Stimulated activated CD4-positive, alpha-beta T cell treated with anti-CD3 and anti-CD28 coated beads, Interleukin-4, amount 100 ng/mL, for 4 hours (primary cell): ENCODE measurements at places on chromosomes 6 and 20.

- DNase-seq: no peak
Measured at GRCh38 chr6:144220031-144220790, 64.9 kb upstream of the UTRN start.

DNA sequence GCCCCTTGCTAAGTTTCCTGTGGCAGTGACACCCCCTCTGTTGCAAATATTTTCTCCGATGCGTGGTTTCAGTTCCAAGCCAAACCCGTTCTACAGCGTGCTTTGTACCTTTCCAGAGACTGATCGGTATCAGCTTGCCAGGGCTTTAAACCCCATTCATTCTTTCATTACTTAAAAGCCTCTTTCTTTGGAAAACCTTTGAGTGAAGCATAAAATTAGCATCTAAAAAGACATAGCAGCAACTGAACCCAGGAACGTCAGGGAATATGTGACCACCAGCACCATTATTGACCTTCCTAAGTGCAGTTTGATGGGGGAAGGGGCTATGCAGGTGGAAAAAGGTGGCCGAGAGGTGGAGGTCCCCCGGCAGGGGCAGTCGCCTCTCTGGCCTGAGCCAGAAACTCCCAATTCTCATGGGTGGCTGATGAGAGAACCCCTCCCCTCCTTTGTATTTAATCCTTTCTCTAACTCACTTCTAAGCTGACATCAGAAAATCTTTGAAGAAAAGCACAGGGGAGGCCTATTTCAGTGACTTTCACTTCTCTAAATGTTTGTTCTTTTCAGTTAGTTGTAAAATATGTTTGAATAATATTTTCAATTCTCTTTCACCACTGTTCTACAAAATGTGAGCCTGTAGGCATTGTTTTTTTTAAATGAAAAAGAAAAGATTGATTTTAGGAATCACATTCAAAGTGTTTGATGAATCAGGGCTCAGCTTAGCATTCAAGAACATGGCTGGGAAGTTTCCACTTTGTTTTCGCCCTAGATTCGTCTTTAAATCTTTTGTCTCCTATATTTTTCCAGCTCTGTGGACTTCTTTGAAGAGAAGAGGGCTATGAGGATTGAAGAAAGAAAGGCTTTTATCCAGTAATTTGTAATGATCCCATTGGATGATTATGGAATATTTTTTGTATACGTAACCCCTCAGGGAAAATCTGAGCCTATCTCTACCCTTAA is 89.2 kb downstream of the RSPH3 start:
- no peak for DNase-seq

DNA sequence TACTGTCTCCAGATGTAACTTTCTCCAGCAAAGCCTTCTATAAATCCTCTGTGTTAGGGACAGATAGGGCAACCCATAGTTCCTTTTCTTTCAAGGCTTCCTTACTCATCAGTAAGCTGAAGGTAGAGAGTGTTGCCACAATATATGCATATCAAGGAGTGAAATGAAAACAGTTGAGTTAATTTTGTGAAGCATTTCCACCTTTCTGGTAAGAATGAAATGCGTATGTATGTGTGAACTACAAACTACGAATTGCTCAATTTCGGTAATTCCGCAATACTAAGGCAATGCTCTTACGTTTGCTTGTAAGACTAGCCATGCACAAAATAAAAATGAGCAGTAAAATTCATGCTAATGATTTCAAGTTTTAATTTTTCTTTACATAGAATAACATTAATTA is 61.2 kb upstream of the HBS1L start:
- DNase-seq: no peak

DNA sequence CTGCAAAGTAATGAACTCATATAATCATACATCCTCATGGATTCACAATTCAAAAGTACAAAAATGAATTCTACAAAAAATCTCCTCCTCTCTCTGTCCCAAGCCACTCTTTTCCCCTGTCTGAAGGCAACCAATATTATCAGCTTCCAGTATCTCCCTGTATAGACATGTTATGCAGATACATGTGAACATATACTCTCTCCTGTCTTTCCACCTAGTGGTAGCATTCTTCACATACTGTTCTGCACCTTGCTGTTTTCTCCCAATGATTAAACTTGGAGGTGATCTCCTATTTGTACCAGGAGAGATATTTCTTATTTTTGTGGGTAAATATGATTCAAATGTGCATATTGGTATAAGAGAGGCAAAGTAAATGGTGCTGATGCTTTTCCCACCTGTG is 416.4 kb downstream of the EPM2A start:
- no peak for DNase-seq

GRCh38 chr6:97262676-97263075 is 20.3 kb downstream of the MMS22L start:
- no peak for DNase-seq

- DNase-seq: no peak
Measured at GRCh38 chr20:42483730-42484303, 705.9 kb downstream of the PTPRT start.

- no peak for DNase-seq
Measured at GRCh38 chr6:103672169-103672568, 1187.5 kb downstream of the HACE1 start.

- no peak for DNase-seq
Measured at GRCh38 chr6:121691126-121691551, 255.7 kb downstream of the GJA1 start.

DNA sequence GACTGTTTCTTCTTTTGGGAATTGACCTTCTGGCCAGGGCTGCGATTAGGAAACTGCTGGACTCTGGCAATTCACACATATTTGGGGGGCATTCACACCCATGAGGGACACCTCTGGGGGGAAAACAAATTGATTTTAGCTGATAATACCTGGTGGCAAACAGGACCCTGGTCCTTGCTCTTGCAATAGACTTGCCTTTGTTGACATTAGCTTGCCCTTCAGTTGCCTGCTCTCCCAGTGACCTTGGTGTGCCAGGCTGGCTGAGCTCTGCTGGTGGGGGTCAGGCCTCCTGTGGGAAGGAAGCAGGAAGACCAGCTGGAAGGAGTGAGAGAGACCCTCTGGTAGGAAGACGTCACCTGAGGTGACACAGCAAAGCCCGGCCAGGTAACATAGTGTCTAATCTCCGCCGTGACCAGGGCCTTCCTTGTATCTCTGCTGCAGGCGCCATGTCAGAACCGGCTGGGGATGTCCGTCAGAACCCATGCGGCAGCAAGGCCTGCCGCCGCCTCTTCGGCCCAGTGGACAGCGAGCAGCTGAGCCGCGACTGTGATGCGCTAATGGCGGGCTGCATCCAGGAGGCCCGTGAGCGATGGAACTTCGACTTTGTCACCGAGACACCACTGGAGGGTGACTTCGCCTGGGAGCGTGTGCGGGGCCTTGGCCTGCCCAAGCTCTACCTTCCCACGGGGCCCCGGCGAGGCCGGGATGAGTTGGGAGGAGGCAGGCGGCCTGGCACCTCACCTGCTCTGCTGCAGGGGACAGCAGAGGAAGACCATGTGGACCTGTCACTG is 5.3 kb downstream of the CDKN1A start:
- DNase-seq: no peak

DNA sequence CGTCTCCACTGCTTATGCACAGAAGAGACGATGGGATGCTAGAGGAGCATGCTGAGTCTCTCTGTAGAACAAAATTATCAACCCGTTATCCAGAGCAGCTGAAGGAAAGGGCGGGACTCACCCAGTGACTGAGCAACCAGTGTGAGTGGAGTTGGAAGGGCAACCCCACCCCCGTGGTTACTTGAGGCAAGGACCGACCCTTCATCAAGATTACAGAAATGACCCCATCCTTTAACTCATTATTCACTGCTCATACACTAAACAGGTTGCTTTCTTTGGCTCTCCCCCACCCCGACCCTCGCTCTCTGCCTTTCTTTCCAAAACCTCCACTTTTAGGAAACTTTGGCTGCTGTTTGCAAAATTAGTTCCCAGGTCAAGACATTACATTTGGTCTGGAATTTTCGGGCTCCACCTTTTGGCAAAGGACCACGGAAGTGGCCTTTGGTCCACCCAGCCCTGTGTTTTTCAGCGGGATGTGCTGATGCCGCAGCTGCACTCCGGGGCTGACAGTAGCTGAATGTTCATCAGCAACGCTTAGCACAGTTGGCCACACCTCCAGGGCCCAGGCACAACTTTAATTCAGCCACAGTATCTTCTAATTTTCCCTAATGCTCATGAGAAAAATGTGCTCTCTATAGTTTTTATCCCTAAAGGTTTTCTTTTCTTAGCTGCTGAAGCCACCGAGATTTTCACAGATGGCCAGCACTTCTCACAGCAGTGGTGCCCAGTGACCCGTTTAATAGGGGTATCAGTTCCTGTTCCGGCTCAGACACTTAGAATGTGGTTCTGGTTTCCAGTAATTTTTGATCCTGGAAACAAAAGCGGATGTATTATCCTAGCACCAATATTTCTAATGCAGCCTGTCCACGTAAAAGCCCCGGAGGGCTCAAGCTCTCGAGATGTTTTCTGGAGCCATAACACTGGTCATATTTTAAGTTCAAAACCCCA is 103.6 kb upstream of the NXT1 start:
- no peak for DNase-seq

DNA sequence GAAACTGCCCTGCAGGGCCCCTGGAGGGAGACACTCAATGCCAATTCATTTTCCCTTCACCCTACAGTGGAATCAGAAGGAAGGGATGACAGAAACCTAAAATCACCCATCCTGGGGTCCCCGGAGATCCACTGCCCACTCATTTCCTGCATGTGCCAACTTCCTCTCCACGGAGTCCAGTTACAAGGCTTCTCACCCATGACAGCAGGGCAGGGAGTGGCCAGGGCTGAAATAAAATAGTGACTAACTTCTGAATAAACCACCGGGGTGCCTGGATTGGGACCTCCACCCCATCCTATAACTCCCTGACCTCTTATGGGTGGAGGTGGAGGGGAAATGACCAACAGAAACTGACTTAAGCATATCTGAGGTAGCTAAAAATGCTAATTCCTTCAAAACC is 362.3 kb downstream of the MAFB start:
- no peak for DNase-seq

DNA sequence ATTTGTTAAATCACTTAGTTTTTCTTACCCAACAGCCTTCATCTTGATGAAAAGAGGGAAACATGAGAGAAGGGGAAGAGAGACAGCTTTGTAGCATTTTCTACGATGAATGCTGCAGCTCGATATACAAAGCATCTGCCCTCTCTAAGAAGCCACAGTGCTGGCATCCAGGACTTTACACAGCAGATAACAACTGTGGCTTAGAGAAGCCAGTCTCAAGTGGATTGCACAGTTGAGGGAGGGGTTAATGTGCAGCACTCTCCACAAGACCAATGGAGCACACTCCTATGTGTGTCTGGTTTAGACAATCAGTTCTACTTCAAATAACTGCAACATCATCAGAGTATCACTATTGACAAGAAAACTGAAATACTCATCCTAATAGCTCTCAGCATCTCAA is 5.8 kb downstream of the C6orf120 start:
- DNase-seq: no peak

DNA sequence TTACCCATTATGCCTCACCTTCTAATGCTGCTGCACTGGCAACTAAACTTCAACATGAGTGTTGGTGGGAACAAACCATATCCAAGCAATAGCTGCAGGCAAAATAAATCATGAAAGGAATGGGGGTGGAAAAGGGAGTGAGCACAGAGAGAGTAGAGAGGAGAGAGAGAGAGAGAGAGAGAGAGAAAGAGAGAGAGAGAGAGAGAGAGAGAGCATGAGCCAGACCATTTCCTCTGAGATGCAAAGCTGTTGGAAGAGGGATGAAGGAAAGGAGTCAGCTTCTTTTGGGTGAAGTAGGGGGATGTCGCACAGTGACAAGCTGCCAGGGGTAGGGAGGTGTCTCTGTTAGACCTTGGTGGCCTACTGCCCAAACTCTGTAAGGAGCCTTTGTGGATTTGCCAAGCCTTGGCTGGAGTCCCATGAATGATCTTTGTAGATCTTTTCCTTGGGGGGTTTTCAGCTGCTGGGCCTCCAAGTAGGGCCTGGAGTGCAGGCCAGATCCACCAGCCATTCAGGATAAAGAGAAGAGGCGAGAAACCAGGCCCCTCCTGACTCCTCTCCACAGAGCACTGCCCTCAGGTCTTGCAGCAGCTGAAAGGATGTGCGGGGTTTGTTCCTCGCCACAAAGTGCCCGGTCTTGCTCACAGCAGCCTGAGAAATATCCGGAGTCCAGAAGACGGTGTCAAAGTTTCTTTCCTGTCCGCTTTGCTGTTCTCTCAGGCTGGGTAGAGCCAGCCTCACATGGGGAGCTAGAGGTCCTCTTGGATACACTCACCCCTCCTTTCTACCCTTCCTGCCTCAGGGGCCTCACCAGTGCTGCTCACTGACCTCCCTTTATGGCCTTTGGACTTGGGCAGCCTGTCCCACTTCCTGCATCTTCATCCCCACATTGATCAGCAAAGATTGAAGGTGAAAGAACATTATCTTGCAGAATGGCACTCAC is 17.8 kb downstream of the BTBD3 start:
- DNase-seq: no peak

GRCh38 chr6:113103634-113104361 is 753.3 kb upstream of the MARCKS start:
- DNase-seq: no peak
